ENCODE measurements at places on chromosomes 16 and 17.
A peak's percentile ranks its signal among the peaks of the same experiment; 100 is the strongest.

DNA sequence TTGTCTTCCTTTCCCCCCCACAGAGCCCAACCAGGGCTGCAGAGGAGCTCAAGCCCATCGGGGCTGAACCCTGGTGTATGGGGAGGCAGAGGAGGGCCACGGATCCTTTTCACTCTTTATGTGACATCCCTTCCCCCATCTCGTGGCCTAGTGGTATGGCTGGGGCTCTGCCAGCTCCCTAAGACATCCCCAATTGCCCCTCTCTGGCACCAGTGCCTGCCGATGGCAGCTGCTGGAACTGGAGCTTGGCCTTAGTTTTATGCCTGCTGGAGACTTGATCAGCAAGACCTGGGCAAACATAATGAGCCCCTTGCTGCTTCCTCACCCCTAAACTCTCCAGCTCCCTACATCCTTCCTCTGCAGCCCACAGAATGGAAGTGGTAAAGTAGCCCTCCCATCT, 8.0 kb upstream of the TOP2A start:
- DNase-seq = no peak

GRCh38 chr17:68429881-68430280, 27.4 kb downstream of the WIPI1 start:
- no peak for DNase-seq

- no peak for DNase-seq
Measured at GRCh38 chr16:22089910-22090309, 2.4 kb upstream of the VWA3A start.

DNA sequence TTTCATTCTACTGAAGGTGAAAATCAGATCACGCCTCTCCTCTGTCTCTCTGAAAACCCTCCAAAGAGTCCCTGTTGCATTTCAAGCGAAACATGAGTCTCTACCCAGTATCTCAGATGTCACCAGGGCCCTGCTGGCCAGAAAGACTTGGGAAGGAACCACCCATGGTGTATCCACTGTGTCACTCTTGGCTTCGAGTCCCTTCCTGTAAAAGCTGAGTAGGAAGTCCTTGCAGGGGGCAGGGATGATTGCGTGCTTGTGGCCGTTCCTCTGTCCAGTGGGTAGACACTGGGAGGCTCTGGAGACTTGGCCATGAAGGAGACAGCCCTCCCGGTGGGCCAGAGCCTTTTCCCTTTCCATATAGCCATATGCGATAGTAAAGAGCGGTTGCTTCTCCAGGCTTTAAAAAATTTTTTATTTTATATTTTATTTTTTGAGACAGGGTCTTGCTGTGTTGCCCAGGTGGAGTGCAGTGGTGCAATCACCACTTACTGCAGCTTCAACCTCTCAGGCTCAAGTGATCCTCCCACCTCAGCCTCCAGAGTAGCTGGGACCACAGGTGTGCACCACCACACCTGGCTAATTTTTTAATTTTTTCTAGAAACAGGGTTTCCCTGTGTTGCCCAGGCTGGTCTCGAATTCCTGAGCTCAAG, 19.0 kb upstream of the RMI2 start:
- no peak for DNase-seq

GRCh38 chr17:29084541-29085146, 41.7 kb downstream of the PIPOX start:
- peak; percentile 56 for DNase-seq

DNA sequence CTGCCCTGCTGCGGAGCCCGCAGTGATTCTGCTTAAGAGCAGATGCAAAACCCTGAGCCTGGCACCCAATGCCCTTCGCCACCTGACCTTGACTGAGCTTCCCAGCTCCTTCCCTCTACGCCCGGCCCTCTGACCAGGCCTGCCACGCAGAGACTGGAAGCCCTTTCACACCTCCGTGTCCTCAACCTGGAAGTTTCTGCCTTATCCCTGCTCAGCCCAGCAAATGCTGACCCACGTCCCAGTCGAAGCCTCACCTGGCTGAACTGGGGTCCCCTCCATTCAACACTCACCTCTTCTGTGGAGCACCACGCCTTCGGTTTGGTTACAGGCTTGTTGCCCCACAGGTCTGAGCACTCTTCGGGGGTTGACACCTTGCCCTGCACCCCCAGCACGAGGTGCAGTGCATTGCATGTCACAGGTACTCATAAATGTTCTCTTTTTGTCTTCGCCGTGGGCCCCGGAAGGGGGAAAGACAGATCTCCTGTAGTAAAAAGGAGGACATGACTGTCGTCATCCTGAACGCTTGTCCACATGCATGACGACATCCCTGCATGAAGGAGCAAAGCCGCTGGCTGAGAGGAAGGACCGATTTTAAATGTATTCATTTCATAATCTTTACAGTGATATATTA, 153.6 kb upstream of the TNRC6C start:
- no peak for DNase-seq

DNA sequence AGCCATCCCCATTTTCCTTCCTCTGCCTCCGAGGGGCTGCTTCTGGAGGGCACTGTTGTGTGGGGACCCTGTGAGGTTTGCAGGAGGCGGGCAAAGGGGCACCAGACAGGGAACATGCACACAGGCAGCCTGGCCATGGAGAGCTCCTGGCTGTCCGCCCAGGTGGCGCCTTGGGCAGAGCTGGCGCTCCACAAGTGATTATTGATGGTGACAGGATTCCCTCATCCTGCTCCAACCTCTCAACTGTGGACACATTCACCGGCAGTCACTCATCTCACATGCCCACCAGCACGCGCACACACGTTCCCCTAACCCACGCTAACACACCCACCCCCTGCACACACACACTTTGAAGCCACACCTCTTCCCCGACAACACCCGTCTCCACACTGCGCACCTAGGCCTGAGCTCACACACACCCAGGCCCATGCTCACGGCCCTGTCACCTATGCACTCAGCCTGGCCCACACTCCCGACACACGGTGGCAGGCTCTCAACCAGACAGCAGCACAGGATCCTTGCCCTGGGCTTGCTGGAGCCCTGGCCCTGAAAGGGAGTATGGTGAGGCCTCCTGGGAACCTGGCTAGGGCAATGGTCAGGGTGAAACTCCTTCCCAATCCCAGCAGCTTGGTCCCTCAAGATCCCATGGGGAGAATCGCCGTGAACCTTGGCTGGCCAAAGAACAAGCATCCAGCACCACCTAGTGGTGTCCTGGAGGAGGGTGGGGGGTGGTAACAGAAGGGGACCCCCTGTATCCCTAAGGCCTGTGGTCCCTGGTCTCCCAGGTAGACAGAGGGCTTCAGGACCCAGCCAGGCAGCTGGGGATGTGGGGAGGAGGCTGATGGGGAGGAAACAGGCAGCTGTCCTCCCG, 3.6 kb downstream of the PNMT start:
- peak; percentile 63 for DNase-seq

GRCh38 chr17:6195123-6195522, 124.9 kb downstream of the WSCD1 start:
- no peak for DNase-seq

GRCh38 chr16:25155553-25156460, 44.3 kb downstream of the LCMT1 start:
- DNase-seq = no peak

GRCh38 chr17:77498791-77499698, 358.3 kb downstream of the SEC14L1 start:
- no peak for DNase-seq

DNA sequence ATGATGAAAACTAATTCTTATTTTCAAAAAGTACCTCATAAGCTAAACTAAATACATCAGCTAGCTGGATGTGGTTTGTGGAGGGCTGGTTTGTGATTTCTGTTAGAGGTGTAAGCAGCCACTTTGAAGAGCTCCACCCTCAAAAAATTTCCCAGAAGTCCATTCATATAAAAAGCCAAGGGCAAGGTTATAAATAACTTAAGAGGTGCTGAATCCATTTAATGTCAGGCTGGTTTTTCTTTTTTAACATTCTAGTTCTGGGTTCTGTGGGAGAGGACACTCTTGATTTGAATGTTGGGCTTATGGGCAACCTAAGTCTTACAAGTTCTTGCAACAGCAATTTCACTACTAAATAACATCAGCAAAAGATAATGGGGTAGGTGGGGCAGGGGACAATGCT, 3.4 kb upstream of the WIPI1 start:
- no peak for DNase-seq

DNA sequence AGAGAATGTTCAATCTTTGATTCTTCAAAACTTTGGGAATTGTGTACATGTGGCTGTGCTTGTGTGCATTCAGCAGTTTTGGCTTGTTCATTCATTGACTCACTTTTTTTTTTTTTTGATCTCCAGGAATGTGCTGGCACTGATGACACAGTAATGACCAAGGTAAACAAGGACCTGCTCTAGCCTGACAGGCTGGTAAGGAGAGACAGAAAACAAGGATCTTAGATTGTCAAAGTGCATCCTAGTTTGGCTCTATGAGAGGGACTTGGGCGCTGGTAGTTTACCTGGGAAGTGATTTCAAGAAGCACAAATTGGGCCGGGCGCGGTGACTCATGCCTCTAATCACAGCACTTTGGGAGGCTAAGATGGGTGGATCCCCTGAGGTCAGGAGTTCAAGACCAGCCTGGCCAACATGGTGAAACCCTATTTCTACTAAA, 233.1 kb upstream of the WSCD1 start:
- no peak for DNase-seq

DNA sequence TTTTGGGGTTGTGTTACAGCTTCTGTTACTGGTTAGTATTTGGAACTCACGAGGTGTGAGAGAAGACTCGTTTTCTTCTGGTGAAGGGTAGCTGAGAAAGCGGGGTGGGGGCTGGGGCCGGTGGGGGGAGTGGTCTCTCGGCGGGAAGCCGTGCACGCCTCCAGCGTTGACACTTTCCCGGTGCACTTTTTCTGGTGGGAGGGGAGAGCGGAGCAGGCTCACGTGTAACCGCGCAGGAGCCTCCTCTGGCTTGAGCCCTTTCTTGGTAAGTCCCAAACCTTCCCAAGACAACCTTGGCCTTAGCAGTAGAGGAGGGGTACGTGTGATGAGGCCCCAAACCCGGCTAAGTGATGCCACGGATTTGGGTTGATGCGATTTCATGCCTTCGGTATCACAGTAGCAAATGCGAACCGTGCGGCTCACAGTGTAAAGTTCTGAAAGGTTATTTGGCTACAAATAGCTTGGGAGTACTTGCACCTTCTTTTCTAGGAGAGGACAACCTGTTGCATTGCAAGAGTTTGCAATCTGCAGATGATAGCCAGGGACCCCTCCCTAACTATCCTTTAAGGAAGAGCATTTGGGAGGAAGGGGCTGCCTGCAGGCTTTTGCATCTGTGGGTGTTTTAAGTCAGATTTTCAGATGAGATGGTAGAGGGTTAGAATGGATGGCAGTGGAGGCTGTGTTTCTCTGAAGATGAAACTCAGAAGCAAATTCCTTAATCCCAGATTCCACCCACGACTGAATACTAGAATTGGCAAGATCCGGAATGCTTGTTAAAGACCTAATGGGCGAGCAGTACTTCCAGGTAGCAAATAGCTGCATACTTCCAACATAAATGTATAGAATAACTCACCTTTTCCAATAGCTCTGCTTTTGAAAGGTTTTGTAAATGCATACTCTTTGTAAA, 1.5 kb downstream of the HLF start:
- DNase-seq = no peak

DNA sequence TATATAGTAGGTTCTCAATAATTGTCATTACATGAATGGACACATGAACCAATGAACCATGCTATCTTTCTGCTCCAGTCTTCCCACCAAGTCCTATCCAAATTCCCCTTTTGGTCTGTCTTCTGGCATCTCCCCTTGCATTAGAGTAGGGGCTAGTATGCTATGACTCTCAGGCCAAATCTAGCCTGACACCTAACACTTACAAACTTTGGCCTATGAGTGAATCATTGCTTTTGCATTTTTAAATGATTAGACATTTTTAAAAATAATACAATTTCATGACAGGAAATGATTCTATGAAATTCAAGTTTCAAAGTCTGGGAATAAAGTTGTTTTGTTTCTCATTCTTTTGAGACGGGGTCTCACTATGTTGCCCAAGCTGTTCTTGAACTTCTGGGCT, 102.5 kb upstream of the MAF start:
- no peak for DNase-seq

- DNase-seq = no peak
Measured at GRCh38 chr16:3792472-3793012, 75.2 kb upstream of the TRAP1 start.

DNA sequence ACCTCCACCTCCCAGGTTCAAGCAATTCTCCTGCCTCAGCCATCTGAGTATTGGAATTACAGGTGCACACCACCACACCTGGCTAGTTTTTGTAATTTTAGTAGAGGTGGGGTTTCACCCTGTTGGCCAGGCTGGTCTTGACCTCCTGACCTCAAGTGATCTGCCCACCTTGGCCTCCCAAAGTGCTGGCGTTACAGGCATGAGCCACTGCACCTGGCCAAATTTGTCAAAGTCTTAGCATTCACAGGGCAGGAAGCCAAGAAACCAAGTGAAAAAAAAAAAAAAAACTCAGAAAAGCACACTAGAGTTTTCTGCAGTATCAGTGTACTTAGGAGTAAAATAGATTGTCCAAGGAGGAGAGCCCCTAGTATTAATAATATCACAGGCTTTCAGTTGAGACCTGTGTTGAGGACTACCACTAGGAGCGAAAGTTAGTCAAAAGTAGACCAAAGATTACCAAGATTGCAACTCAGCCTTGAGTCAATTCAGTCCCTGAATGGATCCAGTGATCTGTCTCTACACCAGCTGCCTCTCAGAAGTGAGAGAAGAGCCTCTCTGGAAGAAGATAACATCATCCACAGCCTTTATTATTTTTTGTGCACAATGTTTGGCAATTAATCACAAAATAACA, 159.7 kb downstream of the CEP112 start:
- DNase-seq = no peak

DNA sequence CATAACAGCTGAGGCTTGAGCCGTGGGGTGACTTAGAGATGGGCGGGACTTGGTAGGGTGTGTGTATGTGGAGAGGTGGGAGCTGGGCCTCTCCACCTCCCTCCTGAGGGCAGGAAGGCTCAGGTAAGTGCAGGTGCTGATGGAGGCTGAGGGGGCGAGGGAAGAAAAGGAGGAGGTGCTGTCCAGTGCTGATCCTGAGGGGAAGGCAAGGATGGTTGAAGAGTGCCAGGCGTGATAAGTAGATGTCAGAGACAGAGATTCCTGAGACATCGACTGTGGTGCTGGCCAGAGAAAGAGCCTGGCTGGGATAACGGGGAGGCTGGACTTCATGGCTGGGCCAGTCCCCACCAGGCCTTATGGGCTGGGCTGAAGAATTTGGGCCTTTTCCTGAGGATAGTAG, 159.1 kb downstream of the SDK2 start:
- no peak for DNase-seq

GRCh38 chr17:933312-934073, 46.1 kb downstream of the NXN start:
- DNase-seq = no peak

GRCh38 chr16:72768591-72768990, 279.3 kb downstream of the ZFHX3 start:
- no peak for DNase-seq

GRCh38 chr16:57675741-57676551, 7.8 kb downstream of the ADGRG3 start:
- no peak for DNase-seq

DNA sequence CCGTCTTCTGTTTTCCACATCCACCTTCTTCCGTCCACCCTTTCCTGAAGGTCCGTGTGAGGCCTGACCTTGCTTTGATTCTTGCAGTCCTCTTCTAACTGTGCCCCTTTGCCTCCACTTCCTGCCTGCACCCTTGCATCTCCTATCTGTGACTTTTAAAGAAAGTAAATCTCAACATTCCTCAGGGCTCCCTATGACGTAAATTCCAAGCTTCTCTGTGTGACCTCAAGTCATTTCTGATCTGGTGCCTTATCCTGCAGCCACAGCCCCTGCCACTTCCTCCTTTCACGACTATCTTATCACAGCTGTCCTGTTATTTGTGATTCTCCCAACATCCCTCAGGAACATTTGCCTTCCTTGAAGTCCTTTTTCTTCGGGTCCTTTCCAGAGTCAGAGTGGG, 520.5 kb downstream of the CDH13 start:
- DNase-seq = no peak

Data from SK-N-DZ (cell line).